Fibroblast of the conjunctiva (primary cell): ENCODE measurements at places on chromosomes 5 and 9.

- no peak for DNase-seq
Measured at GRCh38 chr5:8320244-8320643, 451.3 kb downstream of the MTRR start.

DNA sequence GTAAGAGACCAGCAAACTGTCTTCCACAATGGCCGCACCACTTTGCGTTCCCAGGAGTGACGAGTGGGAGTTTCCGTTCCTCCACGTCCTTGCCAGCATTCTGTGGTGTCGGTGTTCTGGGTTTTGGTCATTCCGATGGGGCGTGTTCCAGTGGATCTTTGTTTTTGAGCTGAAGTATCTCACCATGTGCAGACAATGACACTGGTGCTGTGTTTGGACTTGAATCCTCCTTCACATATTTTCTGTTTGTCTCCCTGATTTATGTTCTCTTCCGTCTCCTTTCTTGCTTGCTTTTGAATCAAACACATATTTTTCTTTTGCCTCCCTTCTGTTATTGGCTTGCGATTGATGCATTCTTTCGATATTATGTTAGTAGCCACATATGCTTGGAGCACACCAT is 60.8 kb upstream of the IRX4 start:
- DNase-seq: no peak

DNA sequence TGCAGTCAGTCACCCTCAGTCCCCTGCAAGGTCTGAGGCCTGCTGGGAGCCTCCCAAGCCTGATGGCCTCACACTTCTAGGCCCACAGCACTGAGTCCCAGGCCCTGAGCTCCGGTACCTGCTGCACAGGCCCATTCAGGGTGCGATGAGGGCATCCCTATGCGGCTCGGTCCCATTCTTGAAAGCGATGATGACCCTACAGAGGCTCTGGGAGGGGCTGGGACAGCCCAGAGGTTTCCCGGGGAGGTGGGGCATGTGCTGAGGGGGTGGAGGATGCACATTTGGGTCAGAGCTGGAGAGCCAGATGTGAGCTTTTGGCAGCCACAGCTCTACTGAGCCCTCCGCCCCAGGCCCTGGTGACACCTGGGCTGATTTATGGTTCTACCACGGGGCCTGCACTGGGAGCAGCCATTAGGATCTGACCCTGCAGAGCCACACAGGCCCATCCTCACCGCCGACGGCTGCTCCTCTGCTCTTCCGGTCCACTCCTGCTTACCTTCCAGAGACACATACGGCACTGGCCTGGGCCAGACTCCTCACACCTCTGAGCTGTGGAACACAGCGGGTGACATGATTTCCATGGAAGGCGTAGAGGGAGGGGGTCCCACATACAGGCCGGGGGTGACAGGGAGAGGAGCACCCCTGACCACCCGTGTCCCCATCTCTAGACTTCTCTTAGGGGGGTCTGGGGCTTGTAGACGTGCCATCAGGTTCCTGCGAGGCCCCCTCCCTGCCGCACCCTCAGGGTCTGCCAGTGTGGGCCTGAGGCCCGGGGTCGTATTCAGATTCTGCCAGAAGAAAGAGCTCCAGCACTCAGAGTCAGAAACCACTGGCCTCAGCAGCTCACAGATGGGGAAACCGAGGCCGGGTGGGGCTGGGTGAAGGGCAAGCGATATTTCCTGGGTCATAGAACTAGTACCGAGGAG is 53.4 kb downstream of the COL23A1 start:
- DNase-seq: no peak

DNA sequence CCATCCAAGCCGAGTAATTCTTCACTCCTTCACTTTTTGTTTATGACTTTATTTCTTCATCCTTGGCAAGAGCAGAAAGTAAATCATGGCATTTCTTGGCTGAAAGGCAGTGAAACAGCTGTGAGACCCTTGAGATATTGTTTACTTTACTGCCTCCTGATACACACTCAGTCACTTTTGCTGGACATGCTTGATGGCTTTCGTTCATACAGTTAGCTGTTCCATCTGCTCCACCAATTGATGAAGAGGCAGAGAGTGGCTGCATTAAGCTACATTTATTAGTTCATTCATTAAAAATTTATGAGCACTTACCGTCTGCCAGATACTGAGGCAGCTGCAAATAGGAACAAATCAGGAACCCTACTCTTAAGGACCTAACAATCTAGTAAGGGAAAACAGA is 184.4 kb upstream of the OR13F1 start:
- DNase-seq: no peak

DNA sequence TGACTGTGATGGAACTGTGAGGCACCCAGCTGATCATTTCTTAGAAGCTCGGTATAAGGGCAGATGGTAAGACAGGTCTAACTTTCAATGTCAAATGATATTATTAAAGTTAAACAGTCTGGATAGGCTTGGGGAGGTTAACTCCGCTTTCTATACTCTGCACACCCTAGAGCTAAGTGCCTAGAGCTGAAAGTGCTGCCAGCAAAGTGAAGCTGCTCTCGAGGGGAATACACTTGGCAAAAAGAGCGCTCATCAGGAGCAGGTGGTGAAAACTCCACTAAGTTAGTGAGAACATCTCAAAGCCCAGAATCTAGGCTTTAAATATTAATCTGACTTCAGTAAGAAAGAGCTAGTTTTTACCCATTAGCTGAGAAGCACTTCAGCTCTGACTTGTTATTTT is 349.6 kb upstream of the SLC30A5 start:
- no peak for DNase-seq

DNA sequence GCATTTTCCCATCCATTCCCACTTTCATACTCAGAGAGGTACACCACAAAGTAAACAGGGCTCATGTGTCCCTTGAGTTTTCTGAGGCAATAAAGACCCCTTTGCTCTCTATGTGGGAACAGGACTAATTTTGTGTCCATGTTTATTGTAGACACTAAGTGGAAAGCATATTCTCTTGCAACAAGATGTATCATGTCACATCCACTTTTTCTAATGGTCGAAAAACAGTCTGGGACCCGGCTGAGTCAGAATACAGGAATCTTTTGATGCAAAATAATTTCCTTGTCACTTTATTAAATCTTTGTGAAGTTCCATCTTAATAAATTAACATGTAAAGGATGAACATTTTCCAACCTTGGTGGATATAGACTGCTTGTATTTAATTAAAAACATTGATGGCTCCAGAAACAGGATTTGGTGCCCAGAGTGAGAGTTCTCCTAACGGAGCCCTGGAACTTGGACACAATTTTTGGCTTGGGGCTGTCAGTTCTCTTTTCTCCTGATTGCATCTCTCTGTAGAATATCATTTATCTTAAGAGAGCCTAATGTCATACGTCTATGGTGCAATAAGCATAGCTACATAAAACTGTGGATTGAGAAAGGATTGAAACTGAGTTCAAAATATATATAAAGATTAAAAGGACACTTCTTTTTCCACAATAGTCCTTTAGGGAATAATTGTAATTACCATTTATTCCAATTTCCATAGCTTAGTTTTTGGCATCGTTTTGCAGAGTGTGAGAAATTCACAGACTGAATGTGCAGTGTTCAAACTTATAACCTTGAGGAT is 1116.7 kb upstream of the SEMA6A start:
- DNase-seq: no peak

DNA sequence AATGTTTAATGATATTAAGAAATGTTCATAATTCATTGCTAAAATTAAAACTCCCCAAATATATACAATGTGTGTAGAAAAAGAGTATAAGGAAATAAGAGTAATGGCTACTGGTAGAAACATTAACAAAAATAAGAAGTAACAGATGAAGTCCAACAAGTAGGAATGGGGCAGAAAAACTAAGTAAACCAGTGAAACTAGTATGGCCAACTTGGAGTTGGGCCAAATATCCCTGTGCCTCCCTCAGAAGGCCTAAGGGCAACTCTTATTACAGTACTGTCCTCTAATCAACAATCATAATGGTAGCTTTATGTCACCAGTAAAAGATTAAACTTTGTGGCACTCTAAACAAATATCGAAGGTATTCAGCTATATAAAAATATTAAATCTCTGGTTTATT is 93.5 kb downstream of the SSBP2 start:
- no peak for DNase-seq

- no peak for DNase-seq
Measured at GRCh38 chr9:93665128-93665636, 88.8 kb downstream of the PHF2 start.

DNA sequence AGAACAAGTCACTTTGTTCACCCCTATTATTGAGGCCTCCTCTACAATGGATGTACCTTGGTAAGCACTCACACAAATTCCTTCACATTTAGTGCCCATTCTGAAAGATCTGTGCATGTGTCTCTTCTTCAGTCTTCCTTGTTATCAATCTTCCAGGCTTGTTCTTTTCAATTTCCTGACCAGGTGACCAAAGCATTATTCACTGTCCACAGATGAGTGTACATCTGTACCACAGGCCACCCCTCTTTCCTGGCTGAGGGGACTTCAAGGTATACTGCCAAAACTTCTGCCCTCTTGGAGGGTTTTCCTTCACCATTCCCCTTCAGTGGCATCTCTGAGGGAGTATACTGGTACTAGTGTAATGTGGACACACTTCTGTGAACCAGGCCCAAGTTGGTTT is 25.5 kb upstream of the STOM start:
- no peak for DNase-seq

DNA sequence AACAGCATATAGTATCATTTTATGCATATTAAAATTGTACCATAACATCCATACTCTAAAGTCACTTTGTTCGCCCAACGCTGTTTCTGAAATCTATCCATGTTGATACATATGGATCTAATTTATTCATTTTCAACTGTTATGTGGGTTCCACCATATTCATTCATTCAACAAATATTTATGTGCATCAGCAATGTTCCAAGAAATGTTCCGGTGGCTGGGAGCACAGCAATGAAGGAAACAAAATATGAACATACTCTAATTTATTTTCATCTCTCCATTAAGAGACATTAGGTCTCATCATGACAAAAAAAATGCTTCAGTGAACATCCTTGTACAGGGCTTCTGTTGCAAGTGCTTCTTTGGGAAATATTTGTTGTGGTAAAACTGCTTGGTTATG is 75.4 kb downstream of the MARCHF3 start:
- DNase-seq: peak; percentile 39

- DNase-seq: no peak
Measured at GRCh38 chr5:139958432-139959148, 84.5 kb downstream of the NRG2 start.

- DNase-seq: no peak
Measured at GRCh38 chr5:76209297-76209696, 126.1 kb downstream of the SV2C start.

GRCh38 chr5:126801174-126801991 is 24.4 kb downstream of the LMNB1 start:
- no peak for DNase-seq

GRCh38 chr5:151383011-151383410 is 35.7 kb upstream of the SLC36A2 start:
- DNase-seq: no peak

GRCh38 chr9:33293782-33294181 is 3.5 kb downstream of the NFX1 start:
- no peak for DNase-seq

DNA sequence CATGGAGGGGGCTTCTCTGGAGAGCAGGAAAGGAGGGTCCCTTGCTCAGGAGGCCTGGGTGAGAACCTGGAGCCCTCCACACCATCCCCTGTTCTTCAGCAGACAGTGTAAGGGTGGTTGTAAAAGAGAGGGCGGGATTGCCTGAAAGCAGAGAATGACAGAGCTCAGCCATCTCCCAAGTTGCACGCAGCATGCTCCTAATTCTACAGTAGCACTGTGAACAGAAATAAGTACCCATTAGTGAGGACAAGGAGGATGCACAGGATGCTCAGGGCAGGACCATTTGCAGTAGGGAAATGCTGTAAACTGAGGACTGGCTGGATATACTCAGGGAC is 8.4 kb downstream of the CCDC69 start:
- DNase-seq: no peak

GRCh38 chr5:124596595-124597421 is 149.6 kb downstream of the ZNF608 start:
- DNase-seq: peak; percentile 33

GRCh38 chr9:2679011-2679410 is 38.3 kb upstream of the KCNV2 start:
- DNase-seq: no peak

DNA sequence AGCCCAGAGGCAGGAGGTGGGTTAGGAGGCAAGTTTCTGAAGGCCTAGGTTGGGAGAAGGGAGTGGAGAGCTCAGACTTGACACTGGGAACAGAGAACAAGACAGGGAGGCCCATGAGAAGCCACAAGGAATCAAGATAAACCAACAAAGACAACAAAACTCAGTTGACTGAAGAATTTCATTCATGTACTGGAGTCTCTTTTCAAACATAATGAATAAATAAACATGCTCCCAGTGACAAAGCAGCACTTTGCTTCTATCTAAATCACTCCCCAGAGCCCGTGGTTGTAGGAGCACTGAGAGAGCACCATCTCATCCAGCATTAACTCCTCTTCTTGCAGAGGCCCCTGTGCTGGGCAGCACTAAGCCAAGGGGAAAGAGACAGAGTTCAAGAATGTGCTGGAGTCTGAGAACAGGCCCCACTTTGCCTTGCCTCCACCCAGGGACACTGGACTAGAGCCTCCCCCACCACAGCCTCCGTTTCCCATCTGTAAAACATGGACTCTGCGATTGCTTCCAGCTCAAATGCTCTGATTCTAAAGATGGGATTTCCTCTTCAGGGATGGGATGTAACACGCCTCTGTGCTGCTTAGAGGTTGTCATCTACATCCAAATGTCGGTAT is 282.0 kb downstream of the SPOCK1 start:
- no peak for DNase-seq

DNA sequence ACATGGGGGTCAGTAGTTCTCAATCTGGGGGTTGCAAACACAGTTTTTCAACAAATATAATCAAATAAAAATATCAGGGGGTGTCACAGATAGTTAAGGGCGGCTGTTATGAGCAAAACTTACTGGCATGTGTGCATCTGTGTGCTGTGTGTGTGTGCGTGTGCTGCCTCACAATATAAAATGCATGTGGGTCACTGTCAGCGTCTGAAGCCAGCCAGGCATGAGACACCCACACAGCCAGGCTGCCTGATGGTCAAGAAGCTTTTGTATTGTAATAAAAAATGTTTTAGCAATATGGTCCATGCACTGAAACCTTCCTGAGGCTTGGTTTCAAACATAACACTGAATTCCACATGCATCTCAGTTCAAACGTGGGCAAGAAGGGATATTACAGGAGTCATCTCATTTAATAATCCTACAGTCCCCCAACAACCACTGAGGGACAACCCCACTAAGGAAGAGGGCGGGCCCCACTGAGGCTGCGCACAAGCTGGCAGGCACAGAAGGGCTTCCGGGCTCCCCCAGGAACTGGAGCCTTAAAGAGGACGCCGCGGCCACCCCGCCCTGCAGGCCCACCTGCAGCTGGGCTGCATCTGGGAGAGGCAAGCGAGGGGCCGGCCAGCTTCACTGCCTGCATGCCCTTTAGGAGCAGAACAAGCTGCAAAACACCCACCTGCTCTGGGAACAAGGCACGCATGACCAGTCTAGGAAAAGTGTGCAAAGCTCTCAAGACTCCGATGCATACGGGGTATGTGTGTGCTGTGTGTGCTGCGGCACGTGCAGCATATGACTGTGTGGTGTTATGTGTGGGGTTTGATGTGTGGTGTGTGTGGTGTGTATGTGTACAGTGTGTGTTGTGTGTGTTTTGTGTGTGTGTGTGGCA is 14.1 kb downstream of the SEMA4D start:
- DNase-seq: no peak

- DNase-seq: no peak
Measured at GRCh38 chr5:39148983-39149534, 70.3 kb downstream of the FYB1 start.
